ENCODE measurements at places on chromosomes 6 and 20.

DNA sequence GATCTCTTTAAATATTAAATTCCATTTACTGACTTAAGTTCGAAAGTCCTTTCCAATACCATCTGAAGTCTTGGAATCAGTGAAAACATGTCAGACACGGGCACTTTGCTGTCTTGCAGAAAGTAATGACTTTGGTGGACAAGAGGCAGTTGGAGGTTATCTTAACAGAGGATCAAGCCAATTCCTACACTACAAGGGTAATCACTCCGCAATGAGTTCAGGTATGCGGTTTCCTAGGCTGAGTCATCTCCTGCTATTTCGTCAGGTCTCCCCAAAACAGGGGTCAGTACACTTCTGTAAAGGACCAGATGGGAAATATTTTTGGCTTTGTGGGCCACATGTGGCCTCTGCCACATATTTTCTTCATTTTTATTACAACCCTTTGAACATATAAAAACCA, 656.6 kb downstream of the KIF16B start:
- DNase-seq, result no peak

GRCh38 chr6:6700407-6701270, 112.1 kb downstream of the LY86 start:
- DNase-seq, result no peak

GRCh38 chr6:167697316-167697715, 129.4 kb upstream of the AFDN start:
- no peak for DNase-seq

DNA sequence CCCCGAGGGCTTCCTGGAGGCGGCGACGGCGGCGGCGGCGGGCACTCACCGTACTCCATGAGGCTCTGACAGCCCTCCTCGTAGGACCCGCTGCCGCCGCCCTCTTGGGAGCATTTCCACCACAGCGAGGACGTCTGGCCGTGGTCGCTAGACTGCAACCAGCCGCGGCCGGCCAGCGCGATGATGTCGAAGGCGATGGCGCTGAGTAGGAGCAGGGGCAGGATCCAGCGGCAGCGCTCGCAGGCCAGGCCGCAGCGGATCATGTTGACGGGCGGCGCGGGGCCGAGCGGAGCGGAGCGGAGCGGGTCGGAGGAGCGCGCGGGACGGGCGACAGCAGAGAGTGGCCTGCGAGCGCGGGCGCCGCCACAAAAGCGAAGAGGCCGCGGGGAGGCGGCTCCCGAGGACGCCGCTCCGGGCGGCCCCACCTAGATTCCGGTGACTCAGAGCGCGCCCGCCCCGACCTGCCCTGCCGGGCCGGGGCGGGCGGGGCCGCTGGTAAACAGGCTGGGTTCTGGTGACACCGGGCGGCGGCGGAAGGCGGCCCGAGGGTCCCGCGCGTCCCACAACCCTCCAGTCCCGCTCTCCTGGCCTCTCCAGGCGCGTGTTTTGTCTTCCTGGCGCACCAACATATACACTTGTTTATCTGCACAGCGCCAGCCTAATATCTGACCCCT, at the start of gene PERP:
TSS of gene PERP (minus strand) at position 342 of the 674 bp plus-strand sequence. CDS start at position 263, 79 bp downstream.
- no peak for DNase-seq

DNA sequence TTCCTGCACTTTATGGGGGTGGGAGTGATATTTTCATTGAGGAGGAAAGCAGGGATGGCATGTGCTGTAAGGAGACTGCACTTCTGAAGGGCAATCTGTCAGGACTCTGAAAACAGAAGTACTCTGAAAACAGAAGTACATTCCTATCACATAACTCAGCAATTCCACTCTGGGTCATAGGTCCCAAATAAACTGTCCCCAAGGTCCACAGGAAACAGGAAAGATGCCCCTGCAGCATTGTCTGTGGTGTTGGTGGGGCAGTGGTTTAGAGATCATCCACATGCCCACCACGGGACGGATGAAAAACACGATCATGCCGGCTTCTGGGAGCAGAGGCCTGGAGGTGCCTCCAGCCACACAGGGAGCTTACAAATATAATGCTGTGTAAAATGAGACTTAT, 150.3 kb downstream of the OTOR start:
- no peak for DNase-seq

Data from hindlimb muscle (tissue), 1 donor.